ENCODE measurements at places on chromosomes 13 and 19.

GRCh38 chr13:60018536-60018935 is 145.2 kb downstream of the DIAPH3 start:
- no peak for DNase-seq

DNA sequence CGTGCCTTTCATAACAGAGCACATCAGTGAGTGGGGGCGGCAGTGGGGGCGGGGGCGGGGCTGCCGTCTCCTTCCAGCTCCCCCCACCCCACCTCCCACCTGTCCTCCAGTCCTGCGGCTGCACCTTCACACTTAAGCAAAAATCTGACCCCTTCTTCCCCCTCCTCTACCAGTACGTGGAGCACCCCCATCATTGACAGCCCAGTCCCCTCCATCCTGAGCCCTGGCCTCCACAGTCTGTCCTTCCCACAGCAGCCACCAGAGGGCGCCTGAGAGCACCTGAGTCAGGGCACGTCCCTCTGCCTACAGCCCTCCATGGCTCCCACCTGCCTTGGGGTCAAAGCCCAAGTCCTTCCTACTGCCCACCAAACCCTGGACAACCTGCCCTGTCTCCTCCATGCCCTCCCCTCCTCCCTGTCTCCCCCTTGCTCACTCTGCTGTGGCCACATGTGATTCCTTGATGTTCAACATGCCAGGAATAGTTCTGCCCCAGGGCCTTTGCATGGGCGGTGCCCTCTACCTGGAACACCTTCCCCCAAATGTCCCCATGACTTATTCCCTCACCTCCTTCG is 4.0 kb downstream of the EBI3 start:
- DNase-seq = peak; percentile 69

DNA sequence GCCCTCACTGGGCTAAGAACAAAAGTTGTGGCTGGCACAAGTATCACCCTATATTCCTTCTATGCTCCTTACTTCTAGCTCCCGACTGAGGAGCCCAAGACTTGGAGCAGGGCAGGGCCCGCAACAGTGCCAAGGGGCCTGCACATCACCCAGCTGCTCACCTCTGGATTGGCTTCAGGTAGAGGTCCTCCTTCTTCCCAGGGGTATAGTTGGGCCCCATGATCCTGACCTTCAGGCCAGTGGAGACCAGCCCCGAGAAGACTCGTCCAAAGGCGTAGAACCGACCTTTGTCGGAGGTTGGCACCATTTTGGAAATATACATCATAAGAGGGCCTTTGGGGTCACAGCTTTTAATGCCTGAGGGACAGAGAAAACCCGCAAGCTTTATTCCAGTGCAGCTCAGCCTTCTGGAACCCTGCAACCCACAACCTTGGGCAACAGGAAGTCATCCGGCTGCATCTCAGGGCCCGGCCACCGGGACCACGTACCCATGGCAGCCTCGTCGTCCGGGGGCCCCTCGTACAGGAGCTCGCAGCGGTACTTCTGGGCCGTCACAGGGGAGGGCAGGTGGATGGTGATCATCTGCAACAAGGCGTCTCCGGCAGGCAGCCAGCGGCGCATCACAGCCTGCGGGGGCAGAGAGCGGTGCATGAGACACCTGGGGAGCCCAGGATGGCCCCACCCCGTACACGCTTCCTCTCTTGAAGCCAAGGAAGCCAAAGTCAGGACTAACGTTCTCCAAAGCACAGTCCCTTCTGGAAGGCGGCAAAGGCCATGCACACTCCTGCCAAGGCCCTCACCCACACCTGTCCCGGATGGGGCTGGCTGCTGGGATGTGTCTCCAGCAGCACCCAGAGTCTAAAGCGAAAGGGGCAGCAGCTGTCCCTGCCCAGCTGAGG is 4.7 kb downstream of the EEF2 start:
- no peak for DNase-seq

GRCh38 chr19:17244618-17245534 is 843 bp downstream of the NR2F6 start:
- no peak for DNase-seq
